ENCODE measurements at places on chromosomes 2 and 18.

DNA sequence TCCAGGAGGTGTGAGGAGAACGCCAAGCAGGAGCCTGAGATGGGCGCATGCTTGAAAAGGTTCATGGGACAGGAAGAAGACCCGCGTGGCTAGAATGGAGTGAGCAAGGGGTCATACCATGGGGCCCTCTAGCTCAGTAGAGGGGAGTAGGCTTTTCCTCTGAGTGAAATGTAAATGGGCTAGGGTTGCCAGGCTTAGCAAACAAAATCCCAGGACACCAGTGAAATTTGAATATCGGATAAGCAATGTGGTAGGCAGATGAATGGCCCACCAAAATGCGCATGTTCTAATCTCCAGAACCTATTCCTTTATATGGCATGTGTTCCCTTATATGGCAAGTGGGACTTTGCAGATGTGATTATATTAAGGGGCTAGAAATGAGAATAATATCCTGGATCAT is 174.1 kb upstream of the CCDC68 start:
- no peak for DNase-seq

GRCh38 chr18:3790703-3791102 is 340.7 kb downstream of the TGIF1 start:
- no peak for DNase-seq

- peak; percentile 53 for DNase-seq
Measured at GRCh38 chr2:145961846-145962245, 1441.9 kb upstream of the ZEB2 start.

DNA sequence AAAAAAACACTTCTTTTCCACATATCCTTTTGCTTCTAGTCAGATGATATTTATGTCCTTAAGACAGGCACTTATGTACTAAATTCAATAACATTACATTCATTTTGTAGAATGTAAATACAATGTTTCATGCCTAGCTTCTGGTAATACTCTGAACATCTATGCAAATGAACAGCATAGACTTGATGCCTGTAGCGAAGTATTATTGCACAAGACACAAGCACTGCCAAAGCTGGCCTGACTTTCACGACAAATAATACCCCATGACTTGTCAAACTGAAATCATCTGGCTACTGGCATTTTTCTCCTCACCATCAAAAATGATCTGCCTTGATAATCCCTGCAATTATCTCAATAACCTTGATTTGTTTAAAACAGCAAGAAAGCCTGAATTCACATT is 101.3 kb downstream of the L3MBTL4 start:
- DNase-seq = no peak

DNA sequence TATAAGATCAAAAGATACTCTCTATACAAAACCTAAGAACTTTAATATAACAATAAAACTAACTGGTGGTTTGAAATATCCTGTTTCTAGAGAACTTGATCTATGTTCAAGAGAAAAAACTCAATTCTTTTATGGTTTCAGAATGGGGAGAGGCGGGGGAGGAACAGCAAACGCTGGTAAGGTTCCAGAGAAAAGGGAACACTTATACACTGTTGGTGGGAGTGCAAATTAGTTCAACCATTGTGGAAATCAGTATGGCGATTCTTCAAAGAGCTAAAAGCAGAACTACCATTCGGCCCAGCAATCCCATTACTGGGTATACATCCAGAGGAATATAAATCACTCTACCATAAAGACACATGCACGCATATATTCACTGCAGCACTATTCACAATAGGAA is 17.2 kb downstream of the FAM98A start:
- no peak for DNase-seq

- DNase-seq = peak; percentile 44
Measured at GRCh38 chr2:152319822-152320570, 15.0 kb upstream of the FMNL2 start.

DNA sequence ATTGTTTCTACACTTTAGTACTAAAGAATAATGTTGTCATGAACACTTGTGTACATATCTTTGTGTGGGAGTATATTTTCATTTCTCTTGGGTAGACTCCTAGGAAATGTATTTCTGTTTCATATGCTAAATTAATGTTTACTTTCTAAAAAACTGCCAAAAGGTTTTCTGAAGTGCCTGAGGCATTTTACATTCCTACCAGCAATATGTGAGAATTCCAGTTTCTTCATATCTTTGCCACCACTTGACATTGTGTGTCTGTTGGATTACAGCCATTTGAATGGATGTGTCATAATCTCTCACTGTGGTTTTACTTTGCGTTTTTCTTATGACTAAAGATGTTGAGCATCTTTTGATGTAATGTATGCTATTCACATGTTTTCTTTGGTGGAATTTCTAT is 428.2 kb upstream of the KCNH7 start:
- DNase-seq = peak; percentile 94

- no peak for DNase-seq
Measured at GRCh38 chr2:84443477-84443876, 15.6 kb downstream of the SUCLG1 start.

- DNase-seq = peak; percentile 43
Measured at GRCh38 chr2:191369034-191369433, 123.8 kb downstream of the MYO1B start.

DNA sequence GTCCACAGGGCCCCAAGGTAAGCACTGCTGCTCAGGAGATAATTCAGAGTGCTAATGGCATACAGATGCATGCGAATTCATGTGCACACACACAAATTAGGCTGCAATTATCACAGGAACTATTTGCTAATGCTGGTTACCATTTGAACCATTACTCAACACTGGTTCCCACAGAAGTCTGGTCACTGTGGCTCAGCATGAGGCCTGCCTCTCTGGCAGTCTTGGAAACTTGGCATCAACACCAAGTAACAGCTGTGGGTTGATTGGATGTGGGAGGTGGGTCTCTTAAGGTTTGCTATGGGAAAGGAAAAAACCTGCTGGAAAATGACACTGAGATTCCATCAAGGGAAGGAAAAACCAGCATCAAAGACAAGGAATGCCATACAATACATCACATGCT is 105.0 kb downstream of the CELF4 start:
- DNase-seq = peak; percentile 10

DNA sequence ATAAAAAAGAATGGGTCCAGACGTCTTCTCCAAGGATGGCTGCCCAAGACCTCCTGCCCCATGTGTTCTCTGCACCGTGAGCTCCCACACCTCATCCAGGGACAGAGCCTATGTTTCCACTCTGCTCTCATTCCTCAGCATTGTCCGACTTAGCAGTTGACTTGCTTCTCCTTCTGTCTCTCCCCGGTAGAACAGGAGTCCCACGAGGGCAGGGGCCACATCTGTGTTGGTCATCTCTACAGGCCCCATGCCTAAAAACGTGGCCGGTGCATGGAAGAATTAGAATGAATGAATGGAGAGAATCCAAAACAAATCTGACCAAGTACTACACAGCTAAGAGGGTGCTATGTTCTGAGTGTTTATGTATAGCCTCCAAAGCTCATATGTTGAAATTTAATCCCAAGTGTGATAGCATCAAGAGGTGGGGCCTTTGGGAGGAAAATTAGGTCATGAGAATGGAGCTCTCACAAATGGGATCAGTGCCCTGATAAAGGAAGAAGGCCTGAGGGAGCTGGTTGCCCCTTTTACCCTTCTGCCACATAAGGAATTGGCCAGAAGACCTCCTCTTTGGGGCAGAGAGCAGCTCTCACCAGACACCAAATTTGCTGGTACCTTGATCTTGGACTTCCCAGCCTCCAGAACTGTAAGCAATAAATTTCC is 55.9 kb downstream of the FAM178B start:
- no peak for DNase-seq

GRCh38 chr2:8588831-8589191 is 93.0 kb upstream of the ID2 start:
- DNase-seq = no peak

GRCh38 chr2:69020496-69021426 is 7.8 kb downstream of the ANTXR1 start:
- no peak for DNase-seq

GRCh38 chr2:193778293-193778692 is 1583.6 kb upstream of the TMEFF2 start:
- DNase-seq = no peak

- no peak for DNase-seq
Measured at GRCh38 chr2:75390169-75390568, 170.6 kb downstream of the EVA1A start.

DNA sequence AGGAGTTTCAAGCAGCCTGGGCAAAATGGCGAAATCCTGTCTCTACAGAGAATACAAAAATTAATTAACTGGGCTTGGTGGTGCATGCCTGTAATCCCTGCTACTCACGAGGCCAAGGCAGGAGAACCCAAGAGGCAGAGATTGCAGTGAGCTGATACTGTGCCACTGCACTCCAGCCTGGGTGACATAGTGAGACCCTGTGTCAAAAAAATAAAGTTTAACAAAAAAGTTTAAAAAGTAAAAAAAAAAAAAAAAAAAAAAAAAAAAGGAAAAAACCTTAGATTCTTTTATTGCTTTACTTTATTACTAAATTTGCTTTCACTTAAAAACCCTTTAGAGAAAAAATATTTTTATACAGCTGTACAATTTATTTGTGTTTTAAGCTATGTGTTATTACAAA is 10.7 kb downstream of the CREB1 start:
- no peak for DNase-seq

DNA sequence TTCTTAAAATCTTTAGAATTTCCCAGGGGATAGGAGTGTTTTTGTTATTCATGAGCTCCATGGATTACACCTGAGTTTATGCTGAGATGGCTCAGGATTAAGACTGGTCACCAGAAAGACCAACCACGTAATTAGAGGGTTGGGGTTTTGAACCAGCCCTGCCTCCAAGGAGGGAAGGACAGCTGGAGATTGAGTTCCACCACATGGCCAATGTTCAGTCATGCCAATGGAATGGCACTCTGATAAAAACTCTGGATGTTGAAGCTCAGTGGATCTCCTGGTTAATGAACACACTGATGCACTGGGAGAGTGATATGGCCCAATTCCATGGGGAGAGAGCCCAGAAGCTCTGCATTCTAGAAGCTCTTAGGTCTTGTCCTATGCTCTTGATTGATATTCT is 38.7 kb upstream of the PTPN4 start:
- no peak for DNase-seq

DNA sequence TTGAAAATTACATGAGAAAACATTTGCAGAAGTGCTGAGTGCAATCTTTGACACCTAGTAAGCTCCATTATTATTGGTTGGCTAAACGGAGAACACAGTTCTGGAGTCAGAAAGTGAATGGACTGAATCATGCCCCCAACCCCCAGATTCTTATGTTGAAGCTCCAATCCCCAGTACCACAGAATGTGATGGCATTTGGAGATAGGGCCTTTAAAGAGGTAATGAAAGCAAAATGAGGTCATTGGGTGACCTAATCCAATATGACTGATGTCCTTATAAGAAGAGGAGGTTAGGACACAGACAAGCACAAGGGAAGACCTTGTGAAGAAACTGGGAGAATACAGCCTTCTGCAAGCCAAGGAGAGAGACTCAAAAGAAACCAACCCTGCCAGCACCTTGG is 200.9 kb upstream of the EPAS1 start:
- peak; percentile 57 for DNase-seq

DNA sequence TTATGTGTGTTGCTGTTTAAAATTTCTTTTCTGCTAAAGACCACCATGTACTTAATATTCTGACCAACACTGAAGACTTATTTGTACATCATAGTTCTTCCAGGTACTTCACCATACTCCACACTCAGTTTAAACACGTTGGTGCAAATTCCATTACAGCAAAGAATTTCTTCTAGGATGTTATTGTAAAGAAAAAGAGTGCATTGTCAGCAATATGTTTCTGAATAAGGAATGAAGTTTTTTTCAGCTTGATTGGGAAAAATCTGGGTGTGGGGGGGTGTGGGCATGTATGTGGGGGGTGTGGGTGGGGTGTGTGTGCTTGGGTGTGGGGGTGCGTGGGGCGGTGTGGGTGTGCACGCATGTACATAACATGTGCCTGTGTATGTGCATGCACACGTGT is 164.1 kb downstream of the PTGR3 start:
- DNase-seq = no peak

- DNase-seq = peak; percentile 41
Measured at GRCh38 chr2:231514951-231515297, 15.3 kb downstream of the NMUR1 start.

DNA sequence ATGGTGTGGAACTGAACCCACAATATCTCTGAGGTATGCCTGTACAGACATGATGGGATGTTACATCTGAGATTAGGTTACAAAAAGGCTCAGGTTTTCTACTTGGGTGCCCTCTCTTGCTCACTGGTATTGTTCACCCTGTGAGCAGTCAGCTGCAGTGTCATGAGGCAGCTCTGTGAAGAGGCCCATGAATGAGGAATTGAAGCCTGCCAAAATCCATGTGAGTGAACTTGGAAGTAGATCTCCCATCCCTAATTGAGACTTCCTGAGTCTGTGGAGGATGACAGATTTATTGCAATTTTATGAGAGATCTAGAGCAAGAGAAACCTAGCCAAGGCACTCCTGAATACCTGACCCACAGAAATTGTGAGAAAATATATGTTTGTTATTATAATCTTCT is 404.9 kb upstream of the ZEB2 start:
- DNase-seq = no peak

GRCh38 chr2:190467575-190468083 is 59.5 kb downstream of the MFSD6 start:
- DNase-seq = peak; percentile 65

GRCh38 chr18:44601447-44601846 is 79.2 kb upstream of the SETBP1 start:
- peak; percentile 92 for DNase-seq

DNA sequence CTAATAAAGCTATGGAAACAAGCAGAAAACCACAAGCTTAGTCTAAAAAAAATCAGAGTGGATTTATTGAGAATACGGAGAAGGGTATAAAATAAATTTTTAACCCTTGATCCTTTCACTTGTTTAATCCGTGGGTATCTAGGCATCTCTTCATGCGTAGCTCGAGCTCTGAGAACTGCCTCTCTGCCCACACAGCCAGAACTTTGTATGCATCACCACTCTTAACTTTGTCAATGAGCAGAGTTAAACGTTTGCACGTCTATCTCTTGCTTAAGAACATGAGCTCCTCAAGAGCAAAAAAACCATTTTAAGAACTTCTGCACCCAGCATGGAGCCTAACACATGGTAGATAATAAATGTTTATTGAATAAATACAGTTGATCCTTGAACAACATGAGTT is 26.9 kb upstream of the TANK start:
- no peak for DNase-seq

- peak; percentile 55 for DNase-seq
Measured at GRCh38 chr18:34729264-34729663, 19.2 kb downstream of the DTNA start.

- peak; percentile 60 for DNase-seq
Measured at GRCh38 chr2:66790651-66791181, 355.8 kb downstream of the MEIS1 start.

GRCh38 chr18:28408528-28408927 is 231.6 kb upstream of the CDH2 start:
- DNase-seq = no peak

- DNase-seq = peak; percentile 30
Measured at GRCh38 chr2:174607989-174608865, 10.6 kb upstream of the WIPF1 start.

DNA sequence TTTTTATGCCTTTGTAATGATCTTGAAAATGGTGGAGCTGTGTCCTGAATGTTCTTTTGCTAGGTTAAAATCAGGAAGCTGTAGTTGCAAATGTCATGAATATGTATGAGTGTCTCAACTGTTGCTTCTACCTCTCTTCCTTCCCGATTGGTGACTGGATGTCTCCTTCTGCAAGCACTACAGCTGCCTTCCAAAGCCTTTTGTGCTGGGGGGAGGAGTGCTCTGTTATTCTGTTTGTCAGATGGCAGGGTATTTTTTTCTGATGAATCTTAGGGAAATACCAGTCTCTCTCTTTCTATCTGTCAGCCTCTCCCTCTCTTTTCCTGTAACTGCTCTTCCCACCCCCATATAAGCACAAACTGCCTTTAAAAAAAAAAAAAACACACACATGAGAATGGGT is 1396.3 kb upstream of the CELF4 start:
- DNase-seq = no peak

GRCh38 chr2:99864561-99865553 is 277.5 kb downstream of the AFF3 start:
- DNase-seq = peak; percentile 63
